Midbrain (tissue), 1 donor: ENCODE measurements at places on chromosomes 5 and 9.

DNA sequence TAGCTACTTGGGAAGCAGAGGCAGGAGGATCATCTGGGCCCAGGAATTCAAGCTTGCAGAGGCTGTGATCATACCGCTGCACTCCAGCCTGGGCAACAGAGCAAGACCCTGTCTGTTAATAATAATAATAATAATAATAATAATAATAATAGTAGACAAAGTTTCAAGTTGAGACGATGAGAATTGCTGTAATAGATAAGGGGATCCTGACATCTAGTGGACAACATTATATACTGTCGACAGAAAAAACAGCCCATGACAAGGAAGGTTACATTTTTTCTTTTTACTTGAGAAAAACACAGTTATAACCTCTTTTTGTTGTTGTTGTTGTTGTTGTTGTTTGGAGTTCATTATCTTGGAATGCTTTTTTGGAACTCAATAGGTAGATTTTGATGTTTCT is 35.3 kb downstream of the NDFIP1 start:
- peak; percentile 27 for DNase-seq

DNA sequence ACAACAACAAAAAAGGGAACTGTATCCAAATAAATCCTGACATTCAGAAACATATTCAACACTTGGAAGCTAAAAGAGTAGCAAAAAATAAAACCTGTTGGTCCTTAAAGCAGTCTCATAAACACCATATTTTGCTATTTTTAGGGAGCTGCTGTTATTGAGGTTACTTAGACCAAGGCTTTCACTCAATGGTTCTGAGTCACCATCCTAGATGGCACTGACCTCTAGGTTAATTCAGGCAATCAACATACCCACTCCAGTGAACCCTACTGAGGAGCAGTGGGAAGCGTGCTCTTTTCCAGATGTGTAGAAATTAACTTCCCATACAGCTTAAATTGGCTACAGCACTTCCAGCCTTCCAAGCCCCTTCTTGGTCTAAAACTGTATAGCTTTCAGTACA is 5.2 kb downstream of the GNAQ start:
- no peak for DNase-seq

GRCh38 chr9:113748135-113748534 is 128.0 kb upstream of the ZNF618 start:
- no peak for DNase-seq

- DNase-seq, result no peak
Measured at GRCh38 chr9:32326146-32326545, 58.3 kb upstream of the ACO1 start.

GRCh38 chr5:31982621-31983020 is 191.5 kb downstream of the GOLPH3 start:
- DNase-seq, result no peak

- DNase-seq, result no peak
Measured at GRCh38 chr5:143648696-143649095, 163.3 kb upstream of the HMHB1 start.

GRCh38 chr9:104747245-104747564 is 278 bp upstream of the NIPSNAP3A start:
- DNase-seq, result no peak

GRCh38 chr5:177334781-177335700 is 16.4 kb downstream of the LMAN2 start:
- DNase-seq, result no peak

GRCh38 chr5:72818866-72819534 is 2.5 kb downstream of the TNPO1 start:
- peak; percentile 56 for DNase-seq

GRCh38 chr5:637581-638450 is 25.7 kb downstream of the CEP72 start:
- DNase-seq, result no peak

- peak; percentile 60 for DNase-seq
Measured at GRCh38 chr9:133538851-133539833, 4.6 kb downstream of the ADAMTSL2 start.

GRCh38 chr9:7042124-7042523 is 284.4 kb downstream of the KDM4C start:
- DNase-seq, result no peak

GRCh38 chr9:69264526-69264925 is 60.5 kb upstream of the ENTREP1 start:
- DNase-seq, result no peak

DNA sequence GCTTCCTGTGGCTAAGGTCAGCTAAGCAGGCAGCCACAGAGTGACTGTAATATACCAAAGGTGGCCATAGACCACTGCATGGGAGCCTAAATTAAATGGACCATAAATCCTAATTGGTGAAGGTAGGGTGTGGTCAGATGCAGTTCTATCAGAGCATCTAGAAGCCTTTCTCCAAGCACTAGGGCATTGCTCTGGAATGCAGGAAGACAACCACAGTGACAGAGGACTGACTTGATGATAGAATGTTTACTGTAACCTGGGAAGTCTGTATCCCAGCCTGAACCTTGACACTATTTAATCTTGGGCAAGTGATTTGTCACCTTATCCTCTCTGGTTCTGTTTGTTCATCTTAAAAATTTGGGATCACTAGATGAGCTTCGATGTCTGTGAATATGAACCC is 2.3 kb downstream of the FBXO38 start:
- no peak for DNase-seq

GRCh38 chr5:113682497-113683136 is 169.1 kb downstream of the YTHDC2 start:
- DNase-seq, result no peak

DNA sequence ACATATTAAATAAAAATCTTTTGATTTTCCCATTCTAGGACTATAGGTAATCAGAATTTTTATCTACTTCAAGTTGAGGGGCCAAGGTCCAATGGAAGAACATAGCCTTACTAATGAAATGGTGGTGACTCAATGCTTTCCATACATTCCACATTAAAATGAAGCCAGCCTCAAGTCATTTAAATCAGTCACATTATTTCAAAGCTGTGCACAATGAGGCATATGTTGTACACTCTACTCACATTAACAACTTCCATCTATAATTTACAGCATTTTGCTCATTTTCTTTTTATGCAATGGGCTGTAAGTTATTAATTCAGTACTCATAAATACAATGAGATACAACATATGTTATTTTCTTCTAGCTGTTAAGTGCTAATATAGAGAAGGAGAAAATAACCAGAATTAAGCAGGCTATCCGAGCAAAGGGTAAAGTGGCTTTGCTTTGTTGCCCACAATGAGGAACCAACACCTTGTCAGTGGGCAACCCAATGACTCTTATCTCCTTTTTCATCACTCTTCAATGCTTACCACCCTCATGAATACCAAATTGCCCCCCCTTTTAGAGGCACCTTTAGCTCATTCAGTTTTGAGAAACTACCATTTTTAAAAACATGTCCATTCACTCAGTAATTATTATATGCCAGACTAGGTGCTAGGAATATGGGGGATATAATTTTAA is 52.4 kb downstream of the TTLL11 start:
- DNase-seq, result no peak

DNA sequence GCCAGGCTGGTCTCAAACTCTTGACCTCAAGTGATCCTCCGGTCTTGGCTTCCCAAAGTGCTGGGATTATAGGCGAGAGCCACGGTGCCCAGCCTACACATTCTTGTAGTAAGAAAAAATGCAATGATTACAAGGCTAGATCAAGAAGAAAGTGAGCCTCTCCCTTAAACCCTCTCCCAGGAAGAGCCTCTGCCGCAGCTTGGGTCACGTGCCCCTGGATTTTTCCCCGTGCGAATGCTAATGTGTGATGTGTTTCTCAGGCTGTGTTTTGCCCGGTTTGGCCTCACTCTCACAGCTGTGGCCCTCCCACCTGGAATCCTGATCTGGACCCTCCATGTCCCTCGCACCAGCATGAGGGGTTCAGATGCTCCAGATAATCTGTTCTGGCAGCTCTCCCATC is 6.9 kb downstream of the PLPP7 start:
- DNase-seq, result no peak

GRCh38 chr5:74016373-74016772 is 390.4 kb downstream of the ARHGEF28 start:
- no peak for DNase-seq

DNA sequence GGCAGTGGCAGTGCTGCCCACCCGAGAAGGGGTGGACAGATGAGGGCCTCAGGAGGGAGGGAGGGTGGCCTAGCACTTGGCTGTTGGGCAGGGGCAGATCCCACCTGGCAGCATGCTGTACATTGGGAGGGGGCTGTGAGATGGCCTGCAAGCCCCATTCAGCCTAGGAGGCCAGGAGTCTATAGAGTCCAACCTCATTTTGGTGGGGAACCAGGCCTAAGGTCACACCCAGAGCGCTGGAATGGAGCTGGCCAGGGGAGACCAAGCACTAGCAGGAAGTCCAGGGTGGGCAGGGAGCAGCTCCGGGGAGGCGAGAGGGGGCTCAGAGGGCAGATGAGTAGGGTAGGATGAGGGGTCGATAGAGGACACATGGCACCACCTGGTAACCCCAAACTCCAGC is 22.9 kb downstream of the TRIM14 start:
- no peak for DNase-seq

DNA sequence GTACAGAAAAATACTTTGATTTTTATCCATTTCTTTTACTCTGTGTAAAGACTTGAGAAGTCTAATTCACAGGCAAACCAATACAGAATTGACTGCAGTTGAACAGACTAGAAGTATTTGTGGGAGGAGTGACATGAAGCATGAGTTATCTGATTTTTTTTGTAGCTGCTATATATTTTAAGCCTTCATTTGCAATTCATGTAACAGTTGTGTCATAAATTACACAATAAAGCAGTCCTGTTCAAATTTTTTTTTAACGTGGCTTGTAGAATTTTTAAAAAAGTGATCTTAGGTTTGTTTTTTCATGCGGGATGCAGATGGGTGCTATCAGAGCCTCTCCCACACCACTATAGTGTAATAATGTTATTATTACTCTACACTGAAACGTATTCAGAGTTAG is 2.9 kb upstream of the MAML1 start:
- DNase-seq, result no peak

DNA sequence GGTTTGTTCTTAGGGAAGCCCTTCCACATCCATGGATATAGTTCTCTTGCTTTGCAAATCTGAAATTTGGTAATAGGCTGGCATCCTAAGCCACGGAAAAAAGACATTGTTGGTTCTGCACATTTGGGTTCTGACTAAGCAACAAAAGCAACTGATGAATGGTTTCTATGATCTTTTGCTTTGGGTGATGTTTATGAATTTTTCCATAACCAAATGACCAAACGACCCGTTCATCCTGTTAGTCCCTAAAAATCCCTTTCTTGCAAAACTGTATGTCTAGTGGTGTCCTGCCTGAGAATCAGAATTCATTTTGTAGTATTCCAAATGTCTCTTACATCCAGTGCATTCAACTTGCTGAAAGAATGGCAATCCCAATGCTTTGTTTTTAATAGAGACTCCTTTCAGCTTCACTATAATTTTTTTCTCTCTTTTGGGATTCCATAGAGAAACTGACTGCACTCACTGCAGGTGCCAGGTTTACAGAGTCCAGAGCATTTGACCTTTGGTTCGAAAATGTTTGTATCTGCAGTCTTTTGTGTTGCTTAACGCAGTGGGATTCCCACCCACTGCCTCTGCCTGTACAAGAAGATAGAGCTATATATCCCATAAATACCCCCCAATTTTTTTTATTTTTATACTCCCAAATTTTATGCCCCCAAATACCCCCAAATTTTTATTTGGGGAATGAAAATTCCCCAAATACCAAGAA is 4.7 kb downstream of the SPTAN1 start:
- no peak for DNase-seq

DNA sequence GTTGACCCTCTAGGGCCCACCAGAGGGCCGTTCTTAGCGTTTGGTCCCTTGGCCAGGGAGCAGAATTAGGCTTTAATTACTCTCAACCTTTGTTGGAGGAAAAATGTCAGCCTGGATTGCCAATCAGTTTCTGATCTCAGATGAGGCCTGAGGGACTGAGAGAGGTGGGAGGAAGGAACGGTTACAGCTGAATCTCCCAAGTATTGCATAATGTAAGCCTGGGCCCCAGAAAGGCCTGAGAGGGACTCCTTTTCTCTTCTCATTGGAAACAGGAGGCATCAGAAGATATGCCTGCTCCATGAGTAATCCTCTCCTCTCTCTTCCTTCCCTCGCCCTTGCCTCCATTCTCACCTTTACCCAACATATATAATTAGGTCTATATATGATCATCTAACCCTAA is 105.7 kb downstream of the INSYN2B start:
- no peak for DNase-seq

GRCh38 chr5:58929726-58930125 is 346.9 kb downstream of the RAB3C start:
- DNase-seq, result no peak

- DNase-seq, result no peak
Measured at GRCh38 chr9:38176251-38176650, 107.2 kb upstream of the SHB start.

- no peak for DNase-seq
Measured at GRCh38 chr5:172175263-172175719, 12.7 kb downstream of the STK10 start.

- DNase-seq, result no peak
Measured at GRCh38 chr9:105950894-105951293, 256.6 kb downstream of the TMEM38B start.

- DNase-seq, result no peak
Measured at GRCh38 chr9:35552837-35553236, 52.2 kb upstream of the TESK1 start.

DNA sequence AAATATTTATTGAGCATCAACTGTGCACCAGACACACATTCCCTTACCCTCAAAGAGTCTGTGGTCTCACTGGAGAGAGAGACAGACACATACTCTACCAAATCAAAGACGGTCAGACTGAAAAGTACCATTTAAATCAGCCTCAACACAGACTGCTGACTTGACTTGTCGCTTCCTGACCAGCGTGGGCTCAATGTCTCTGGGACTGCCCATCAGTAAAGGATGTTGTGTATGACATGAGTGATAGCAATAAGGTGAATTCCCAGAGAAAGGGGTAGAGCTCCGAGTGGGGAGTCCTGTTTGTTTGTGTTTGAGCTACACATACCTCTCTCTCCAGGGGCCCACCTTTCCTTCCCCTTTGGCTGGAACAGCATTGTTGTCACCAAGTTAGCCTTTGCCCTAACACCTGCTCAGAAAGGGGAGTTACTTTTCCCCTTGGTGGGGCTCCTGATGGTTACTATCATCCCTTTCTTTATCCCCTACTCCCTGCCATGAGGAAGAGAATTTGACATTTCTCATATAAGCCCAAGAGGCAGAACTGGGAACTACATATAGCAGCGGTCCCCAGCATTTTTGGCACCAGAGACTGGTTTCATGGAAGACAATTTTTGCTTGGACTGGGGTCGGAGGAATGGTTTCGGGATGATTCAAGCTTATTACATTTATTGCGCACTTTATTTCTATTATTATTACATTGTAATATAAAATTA is 33.9 kb downstream of the NR4A3 start:
- no peak for DNase-seq
